ENCODE measurements at places on chromosomes 3 and 15. TPM values are rescaled to one million over a fixed set of nuclear protein-coding genes. Genes with fewer than 3 reads are reported as not detected.

The ANKUB1 gene
- not detected for total RNA-seq

The REC114 gene
- not detected for total RNA-seq

The LXN gene
- 46.4 TPM for total RNA-seq

The ZCWPW2 gene
- total RNA-seq = under 0.01 TPM

The CYP11A1 gene
- not detected for total RNA-seq

The DNAJA4 gene
- 1.6 TPM for total RNA-seq

The CXCR6 gene
- total RNA-seq = not detected

The LARP6 gene
- 7.1 TPM for total RNA-seq

The RASGRF1 gene
- total RNA-seq = 1.8 TPM

The RNU5B-1 gene
- total RNA-seq = not detected

The DLL4 gene
- total RNA-seq = 48.0 TPM

The GORASP1 gene
- total RNA-seq = 22.4 TPM

The MYL3 gene
- not detected for total RNA-seq

The NUP210 gene
- 0.20 TPM for total RNA-seq

The CP gene
- 0.60 TPM for total RNA-seq

The CPNE9 gene
- total RNA-seq = under 0.01 TPM

The ZBED2 gene
- total RNA-seq = not detected

The TM4SF1 gene
- total RNA-seq = 1,181 TPM

The CD96 gene
- total RNA-seq = not detected

The PAQR5 gene
- not detected for total RNA-seq
